CD8-positive, alpha-beta T cell (primary cell): ENCODE measurements at places on chromosomes 2 and 18.

DNA sequence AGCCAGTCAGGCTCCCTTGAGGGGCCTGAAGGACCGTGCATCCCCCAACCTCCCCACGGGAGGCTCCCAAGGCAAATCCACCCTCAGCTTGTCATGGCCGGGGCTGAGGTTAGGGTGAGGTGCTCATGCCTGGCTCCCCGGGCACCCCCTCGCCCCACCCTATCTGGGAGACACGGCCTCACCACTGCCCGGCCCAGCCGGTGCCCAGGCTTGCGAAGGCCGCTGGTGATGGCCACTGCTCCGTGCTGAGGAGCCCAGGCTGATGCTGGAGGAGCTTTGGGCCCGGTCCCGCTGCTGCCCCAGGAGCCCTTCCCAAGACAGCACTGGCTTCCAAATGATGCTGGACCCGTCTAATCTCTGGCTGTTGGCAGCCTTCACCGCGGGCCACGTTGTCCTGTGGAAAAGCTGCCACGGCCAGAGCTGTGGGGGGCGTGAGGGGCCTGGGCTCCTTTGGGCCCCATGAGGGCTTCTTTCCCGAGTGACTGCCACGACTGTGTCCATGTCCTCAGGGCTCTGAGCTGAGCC lies 135.7 kb upstream of the CTDP1 start:
- DNase-seq = no peak

GRCh38 chr2:240336820-240337427 lies 98.5 kb upstream of the GPC1 start:
- no peak for DNase-seq

DNA sequence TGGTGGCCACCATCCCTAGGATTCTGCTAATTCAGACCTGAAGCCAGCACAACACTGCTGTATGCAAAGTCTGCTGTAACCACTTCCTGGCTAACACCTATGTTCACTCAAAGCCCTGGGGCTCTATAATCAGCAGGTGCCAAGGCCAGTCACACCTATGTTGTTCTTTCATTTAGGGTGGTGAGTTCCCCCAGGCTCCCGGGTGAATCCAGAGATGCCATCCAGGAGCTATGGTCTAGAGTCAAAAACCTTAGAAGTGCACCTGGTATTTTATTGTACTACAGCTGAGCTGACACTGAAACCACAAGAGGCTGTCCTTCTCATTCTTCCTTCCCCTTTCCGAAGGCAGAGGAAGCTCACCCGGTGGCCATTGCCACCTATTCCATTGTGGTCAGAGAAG lies 46.2 kb upstream of the CCDC141 start:
- peak; percentile 16 for DNase-seq

- DNase-seq = no peak
Measured at GRCh38 chr2:128423788-128424165, 105.1 kb upstream of the HS6ST1 start.

DNA sequence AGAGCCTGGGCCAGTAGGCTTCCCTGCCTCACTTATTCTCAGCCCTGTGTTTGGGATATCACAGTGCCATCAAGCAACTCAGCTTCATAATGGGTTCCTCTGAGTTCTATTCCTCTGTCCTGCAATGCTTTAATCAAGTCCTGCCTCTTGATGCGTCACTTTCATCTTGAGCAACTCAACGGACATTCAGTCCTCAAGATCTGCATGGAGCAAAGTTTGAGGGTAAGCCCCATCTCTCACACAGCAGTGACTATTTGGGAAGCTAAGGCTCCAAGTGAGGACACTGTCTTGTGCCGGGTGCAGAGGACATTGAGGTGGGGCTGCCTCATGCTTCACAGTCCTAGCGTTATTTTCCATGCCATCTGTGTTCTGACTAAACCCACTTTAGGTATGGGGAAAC lies 50.9 kb upstream of the PLB1 start:
- DNase-seq = no peak

GRCh38 chr2:128086244-128086643 lies 4.8 kb upstream of the UGGT1 start:
- DNase-seq = no peak

- DNase-seq = no peak
Measured at GRCh38 chr18:3360211-3360610, 89.8 kb upstream of the TGIF1 start.

DNA sequence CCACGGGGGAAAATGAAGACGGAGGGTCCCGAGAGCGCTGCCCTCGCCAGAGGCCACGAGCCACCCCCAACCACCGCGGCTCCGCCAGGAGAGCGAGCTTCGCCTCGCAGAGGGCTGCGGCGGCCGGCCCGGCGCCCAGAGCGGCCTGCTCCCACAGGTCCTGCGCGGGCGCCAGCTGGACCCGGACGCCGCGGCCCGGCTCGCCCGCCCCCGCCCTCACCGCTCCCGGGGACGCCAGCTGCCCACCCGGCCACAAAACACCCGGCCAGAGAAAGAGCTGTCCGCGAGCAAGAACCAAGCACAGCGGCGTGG lies 709 bp downstream of the PTPN2 start:
- no peak for DNase-seq

DNA sequence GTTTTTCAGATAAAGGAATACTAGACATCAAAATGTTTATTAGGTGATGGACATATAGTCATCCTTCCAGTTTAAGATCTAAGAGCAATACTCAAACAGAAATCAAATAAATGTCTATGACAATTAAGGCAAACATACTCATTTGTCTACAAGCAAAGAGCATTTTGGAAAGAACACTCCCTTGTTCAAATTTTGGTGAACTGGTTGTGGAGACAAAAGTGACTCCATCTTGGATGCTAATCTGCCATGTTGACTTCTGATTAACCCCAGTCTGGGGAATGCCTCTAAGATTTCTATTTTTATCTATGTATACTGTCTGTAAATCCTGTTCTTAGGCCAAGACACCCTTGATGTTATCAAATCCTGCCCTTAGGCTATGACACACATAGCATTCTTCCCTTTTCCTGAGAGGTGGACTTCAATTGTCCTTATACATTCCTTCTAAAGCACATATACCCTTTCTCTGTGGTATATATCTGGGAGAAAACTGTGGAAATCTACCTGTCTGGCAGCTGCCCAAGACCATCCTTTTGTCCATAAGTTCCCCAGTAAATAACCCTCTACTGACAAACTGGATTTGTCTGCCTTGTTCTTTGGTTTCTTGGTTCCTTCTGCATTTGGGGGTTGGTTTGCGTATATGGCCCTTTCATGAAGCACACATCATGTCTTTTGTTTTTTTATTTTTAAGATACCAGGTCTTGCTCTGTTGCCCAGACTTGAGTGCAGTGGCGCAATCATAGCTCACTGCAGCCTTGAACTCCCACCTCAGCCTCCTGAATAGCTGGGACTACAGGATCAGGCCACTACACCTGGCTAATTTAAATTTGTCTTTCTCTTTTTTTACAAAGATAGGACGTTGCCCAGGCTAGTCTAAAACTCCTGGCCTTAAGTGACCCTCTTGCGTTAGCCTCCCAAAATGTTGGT lies 12.5 kb upstream of the PLEKHM3 start:
- DNase-seq = no peak

DNA sequence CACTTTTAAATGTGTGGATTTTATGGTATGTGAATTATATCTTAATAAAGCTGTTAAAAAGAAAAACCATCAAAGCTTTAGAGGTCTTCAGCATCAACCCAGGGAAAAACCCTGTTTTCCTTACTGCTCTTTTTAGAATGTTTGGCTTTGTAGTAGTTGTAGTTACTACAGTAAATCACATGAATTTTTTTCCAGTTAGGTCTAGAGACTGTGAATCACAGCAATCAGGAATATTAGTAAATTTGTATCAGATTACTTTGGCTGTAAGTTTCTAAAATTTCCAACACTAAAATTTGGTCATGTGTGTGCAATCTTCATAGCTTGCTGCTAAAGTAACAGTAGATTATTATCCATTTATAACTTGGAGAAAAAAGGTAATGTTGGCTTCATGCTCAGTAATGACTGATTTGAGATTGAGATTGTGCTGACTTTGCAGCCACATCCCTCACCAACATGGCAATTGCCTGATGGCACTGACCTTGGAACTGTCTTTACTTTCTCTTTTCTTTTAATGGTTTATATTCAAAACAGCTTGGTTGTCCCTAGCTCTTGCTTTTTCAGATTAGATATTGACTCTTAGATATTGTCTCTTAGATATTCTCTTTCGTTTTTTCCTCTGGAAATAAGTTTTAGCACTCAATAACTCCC lies 41.1 kb downstream of the LCLAT1 start:
- no peak for DNase-seq

DNA sequence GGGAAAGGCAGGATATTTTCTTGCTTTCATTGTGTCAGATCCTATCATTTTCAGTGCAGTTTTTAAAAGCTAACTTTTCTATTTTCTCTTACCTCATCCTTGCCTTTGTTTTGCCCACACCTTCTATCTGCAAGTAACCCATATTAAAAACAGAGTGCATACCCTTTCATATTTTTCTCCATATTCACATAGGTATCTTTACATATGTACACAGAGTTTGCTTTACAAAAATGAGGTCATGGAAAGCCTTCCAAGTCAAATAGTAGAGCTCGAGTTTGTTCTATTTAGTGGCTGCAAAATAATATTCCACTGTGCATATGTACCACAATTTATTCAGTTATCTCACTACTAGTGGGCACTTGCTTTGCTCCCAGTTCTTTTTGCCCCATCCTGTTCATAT lies 3.9 kb upstream of the DHRS9 start:
- DNase-seq = no peak

DNA sequence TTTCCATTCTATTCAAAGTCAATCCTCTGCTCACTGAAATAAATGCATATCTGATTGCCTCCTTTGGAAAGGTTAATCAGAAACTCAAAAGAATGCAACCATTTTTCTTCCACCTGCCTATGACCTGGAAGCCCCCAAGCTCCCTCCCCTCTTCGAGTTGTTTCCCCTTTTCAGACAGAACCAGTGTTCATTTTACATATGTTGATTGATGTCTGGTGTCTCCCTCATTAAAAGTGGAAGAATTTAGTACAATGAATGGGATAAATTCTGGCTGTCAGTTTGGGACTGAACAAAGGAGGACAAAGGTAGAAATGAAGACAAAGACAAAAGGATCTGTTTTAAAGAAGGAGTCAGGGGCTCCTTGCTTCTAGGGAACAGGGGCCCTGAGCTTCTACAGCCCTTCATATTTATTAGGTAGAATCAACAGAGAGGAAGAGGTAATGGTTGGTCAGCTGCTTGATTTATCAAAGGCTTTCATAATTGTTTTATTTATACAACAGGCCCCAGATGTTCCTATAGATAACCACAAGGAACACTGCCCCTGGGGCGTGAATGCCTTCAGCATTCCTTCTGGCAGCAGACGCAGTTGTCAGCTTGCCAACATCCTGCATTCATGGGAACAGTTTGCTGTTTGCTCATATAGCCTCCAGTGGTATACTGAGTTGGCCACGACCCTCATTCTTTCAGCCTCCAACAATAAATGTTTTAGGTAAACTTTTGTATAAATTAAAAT lies 949.8 kb upstream of the LRATD1 start:
- no peak for DNase-seq
